ENCODE measurements at places on chromosomes 12 and 14. TPM values are rescaled to one million over a fixed set of nuclear protein-coding genes. Genes with fewer than 3 reads are reported as not detected.

- DNase-seq = no peak
Measured at GRCh38 chr12:67925552-67925951, 63.7 kb upstream of the IFNG-AS1 start.

DNA sequence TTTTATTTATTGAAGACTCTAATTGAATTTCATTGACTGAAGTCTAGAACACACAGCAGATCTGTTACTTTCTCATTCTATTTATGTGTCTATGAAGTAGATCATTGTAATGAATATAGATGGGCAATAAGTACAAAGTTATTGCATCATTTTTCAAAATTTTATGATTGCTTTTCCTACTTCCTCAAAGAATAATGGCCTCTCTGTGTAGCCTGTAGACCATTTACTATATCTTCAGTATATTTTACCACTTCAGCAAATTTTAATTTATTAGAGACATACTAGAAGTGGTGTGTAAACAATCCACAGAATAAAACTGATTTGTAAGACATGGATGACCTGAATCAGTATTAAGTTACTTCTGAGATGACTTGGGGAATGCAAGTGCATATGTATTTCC, 291.7 kb upstream of the FAR2 start:
- no peak for DNase-seq

GRCh38 chr12:69873429-69873828, 48.4 kb downstream of the MYRFL start:
- DNase-seq = no peak

GRCh38 chr12:119727600-119728443, 59.9 kb downstream of the PRKAB1 start:
- DNase-seq = peak; percentile 66

- no peak for DNase-seq
Measured at GRCh38 chr12:102962986-102963385, 5.5 kb downstream of the ASCL1 start.

DNA sequence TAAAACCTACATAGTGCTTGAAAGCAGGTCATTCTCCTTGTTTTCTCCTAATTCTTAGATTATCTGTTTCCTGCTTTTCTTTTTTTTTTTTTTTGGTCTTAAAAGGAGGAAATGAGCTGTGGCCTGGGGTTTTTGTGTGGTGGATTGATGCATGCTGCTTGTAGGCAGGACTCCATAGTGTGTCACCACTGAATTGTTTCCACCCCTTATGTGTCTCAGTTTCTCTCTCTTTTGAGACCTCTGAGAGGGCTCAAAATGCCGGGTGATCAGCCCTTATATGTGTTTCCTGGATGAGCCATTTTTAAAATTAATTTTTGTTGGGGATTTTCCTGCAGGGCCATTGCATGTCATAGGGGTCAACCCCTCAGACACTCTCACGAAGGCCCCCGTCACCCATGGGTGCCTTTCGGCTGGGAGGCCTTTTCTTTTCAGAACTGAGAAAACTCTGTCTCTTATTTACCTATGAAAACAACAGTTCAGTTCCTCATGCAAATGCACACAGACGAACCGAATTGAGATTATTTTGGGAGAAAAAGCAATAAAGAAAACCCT, 32.0 kb upstream of the LRRK2 start:
- DNase-seq = no peak

GRCh38 chr14:64855721-64856528, 23.8 kb downstream of the SPTB start:
- no peak for DNase-seq

- DNase-seq = no peak
Measured at GRCh38 chr12:130651188-130651959, 64.7 kb downstream of the RIMBP2 start.

- DNase-seq = no peak
Measured at GRCh38 chr14:54435500-54435981, 5.6 kb downstream of the CNIH1 start.

DNA sequence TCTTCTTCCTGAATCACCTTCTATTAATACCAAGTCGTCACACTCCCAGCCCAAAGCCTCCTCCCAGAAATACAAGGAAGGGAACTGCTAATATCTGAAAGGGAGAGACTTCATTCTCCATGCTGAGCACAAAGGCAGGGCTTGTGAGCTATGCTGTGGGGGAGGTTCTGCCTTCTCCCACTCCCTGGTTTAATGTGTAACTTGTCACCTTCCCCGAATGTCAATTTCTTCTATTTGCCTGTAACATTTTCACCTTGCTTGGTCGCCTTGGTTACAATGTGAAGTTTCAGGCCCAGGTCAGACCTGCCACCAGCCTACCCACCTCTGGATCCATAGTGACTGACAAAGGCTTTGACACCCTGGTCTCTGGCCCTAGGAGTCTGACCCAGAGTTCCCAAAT, 82.0 kb upstream of the ESRRB start:
- no peak for DNase-seq

- DNase-seq = no peak
Measured at GRCh38 chr12:10293570-10294227, 14.0 kb upstream of the KLRD1 start.

- DNase-seq = no peak
Measured at GRCh38 chr12:64077922-64078321, 144.2 kb downstream of the KICS2 start.

- no peak for DNase-seq
Measured at GRCh38 chr12:109994401-109995175, 1.6 kb downstream of the GIT2 start.

DNA sequence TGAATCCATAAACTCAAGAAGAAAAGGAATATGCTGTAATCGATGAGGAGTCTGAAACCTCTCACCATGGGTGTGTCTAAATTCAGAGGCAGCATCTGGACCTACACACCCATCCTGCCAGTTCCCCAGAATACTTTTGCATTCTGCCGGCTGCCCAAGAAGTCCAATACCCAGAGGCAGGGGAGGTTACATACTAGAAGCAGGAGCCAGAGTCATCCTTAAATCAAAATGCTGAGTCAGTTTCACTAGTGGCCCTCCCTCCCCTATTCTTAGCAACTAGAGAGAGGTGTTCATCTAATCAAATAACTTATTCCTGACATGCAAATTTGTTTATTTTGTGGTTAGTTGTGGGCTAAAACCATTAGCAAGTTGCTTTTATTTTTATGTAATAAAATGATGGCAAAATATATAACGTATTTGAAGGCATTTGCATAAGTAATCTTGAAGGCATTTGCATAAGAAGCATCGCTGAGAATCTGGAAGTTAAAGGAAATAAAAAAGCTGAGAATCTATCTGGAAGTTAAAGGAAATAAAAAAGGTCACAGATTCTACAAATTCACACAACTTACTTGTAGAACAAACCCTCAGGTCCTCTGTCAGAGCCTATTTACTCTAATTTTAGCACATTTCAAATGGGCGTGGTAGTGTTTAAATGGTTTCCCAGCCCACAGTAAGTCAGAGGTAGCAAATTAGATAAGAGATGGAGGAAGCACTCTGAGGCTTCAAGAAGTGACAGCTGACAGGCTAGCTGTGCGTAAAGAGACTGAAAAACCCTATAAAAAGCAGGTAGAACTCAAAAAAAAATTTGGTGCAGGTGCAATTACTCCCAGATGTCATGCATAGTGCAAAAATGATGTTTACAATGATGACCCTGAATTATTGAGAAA, 7.8 kb downstream of the BHLHE41 start:
- DNase-seq = no peak

DNA sequence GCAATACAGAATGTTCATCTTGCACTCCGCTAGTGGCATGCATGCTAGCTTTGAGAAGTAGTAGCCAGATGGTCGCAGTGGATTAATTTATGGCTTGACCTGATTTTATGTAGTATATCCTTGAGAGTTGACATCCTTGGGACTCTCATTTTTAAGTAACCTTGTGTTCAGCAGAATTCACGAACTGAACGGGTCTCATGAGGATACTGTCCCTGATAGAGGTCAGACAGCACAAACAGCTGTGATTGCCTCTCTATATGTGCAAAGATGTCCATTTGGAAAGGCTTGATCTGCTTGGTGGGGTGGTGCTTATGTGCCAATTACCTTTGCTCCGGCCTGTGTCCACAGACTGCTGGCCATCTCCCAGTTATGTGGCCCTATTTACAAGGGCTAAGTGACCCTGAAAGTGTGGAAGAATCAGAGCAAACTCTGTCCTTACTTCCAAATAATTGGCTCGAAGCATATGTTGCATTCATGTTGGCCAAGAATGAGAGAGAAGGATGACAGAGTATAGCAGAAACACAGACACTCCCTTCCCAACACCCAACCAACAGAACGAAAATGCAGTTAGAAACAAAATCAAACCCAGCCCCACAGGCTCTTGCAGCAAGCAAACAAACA, 167.1 kb downstream of the CRADD start:
- no peak for DNase-seq

- DNase-seq = no peak
Measured at GRCh38 chr12:124452576-124453331, 114.7 kb downstream of the NCOR2 start.

The AKAP5 gene
- total RNA-seq = 2.2 TPM

The PLD4 gene
- total RNA-seq = not detected

The SYNDIG1L gene
- total RNA-seq = not detected

The ADSS1 gene
- 2.3 TPM for total RNA-seq

The PZP gene
- not detected for total RNA-seq

The KRT78 gene
- not detected for total RNA-seq

The RPGRIP1 gene
- 0.07 TPM for total RNA-seq

The MAPK1IP1L gene
- 70.9 TPM for total RNA-seq

The FAM222A gene
- total RNA-seq = 0.52 TPM

Measured in epithelial cell of proximal tubule (primary cell).